ENCODE measurements at places on chromosomes 6 and 20. TPM values are rescaled to one million over a fixed set of nuclear protein-coding genes. Genes with fewer than 3 reads are reported as not detected.

The FIG4 gene
- 12.0 TPM for total RNA-seq

The SLC2A10 gene
- 3.8 TPM for total RNA-seq

The MYB gene
- 2.7 TPM for total RNA-seq

The BPIFB1 gene
- total RNA-seq: not detected

The C6orf15 gene
- total RNA-seq: not detected

The OLIG3 gene
- total RNA-seq: not detected

The IRF4 gene
- total RNA-seq: not detected

The LY6G6D gene
- not detected for total RNA-seq

The CYP39A1 gene
- total RNA-seq: 5.1 TPM

DNA sequence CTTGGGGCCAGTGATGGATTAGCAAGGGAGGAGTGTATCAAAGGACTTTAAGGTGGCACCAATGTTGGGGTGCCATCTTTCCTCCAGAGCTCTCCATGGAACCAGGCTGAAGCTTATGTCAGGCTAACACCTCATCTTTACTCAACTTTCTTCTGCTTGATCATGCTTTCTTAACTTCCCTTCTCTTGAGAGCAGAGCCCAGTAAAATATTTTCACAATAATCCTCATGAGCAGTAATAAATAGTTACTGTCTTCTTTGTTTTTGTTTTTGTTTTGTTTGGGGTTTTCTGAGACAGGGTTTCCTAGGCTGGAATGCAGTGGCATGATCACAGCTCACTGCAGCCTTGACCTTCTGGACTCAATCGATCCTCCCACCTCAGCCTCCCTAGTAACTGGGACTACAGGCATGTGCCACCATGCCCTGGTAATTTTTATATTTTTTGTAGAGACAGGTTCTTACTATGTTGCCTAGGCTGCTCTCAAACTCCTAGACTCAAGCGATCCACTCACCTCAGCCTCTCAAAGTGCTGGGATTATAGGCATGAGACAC lies 127.9 kb upstream of the TOP1 start:
- DNase-seq: no peak

GRCh38 chr6:41642960-41643898 lies 5.0 kb downstream of the MDFI start:
- DNase-seq: no peak

GRCh38 chr6:45445364-45445748 lies 67.6 kb upstream of the SUPT3H start:
- peak; percentile 23 for DNase-seq

- DNase-seq: no peak
Measured at GRCh38 chr6:157569543-157569942, 188.6 kb downstream of the ZDHHC14 start.

- DNase-seq: no peak
Measured at GRCh38 chr6:46967826-46968349, 46.1 kb upstream of the ADGRF5 start.

DNA sequence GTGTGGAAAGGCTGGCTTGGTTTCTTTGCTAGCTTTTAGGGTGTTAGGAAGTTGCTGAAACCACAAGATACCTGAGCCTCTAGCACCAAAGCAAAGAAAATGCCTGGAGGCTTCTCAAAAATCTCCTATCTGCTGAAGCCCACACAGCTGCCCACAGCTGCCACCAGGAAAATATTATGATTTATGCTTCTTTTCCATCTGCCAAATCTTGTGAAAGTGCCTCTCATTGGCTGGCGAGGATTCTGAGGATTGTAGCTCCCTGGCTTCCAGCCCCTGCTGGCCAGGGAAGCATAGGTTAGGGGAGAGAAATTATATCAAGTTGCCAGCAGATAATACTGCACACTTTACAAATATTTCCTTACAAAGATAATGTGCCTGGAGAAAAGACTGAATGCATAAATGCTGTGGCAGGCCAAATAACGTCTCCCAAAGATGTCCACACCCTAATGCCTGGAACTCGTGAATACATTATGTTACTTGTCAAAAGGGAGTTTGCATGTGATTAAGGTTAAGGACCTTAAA lies 98.4 kb downstream of the MRPL14 start:
- no peak for DNase-seq

DNA sequence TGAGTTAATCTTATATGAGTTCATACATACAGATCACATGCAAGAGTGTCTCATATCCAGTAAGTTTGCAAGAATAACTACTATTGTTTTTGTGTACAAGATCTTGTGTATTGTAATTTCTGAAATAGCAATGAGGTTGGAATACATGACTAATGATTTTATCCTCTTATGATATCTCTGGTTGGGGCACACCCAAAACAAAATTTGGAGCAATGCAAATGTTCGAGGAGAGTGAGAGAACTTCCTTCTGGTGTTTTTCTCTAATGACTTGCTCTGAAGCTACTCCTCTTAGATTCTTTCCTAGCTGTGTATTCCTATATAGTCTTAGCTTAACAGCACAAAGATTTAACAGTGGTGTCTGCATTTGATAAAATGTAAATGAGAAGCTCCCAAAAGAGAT lies 252.5 kb downstream of the LAMA2 start:
- DNase-seq: no peak

GRCh38 chr6:39102071-39102820 lies 12.7 kb downstream of the SAYSD1 start:
- peak; percentile 71 for DNase-seq

- DNase-seq: no peak
Measured at GRCh38 chr20:63701329-63702035, 5.0 kb downstream of the TNFRSF6B start.

DNA sequence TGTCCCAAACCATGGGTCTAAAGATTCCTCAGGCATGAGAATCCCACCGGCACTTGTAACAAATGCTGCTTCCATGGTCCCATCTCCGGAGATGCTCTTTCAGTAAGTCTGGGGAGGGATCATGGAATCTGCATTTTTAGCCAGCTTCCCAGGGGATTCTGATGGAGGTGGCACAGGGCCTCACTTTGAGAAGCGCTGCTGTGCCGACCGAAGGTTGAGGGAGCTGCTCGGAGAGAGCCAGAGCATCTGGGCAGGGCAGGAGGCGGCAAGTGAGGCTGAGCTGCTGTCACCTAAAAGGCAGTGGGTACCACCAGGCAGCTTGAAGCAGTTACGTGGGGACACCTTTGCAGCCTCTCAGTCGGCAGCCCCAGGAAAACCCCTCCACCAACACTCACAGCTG lies 100.2 kb upstream of the CDYL start:
- no peak for DNase-seq

- DNase-seq: no peak
Measured at GRCh38 chr20:50252701-50253100, 62.1 kb downstream of the CEBPB start.

DNA sequence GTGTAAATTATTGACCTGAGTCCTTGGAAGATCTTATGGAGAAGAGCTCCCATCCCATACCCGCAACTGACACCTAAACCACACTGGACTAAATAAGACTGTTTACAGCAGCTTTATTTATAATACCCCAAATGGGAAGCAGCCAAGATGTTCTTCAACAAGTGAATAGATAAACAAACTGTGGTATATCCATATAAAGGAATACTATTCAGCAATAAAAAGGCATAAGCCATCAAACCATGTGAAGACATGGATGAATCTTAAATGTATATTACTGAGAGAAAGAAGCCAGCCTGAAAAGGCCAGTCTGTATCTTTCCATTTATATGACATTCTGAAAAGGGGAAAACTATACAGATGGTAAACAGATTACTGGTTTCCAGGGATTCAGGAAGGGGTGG lies 212.7 kb downstream of the TPBG start:
- DNase-seq: no peak

- DNase-seq: no peak
Measured at GRCh38 chr20:4009309-4009708, 6.0 kb downstream of the RNF24 start.

GRCh38 chr6:88914180-88914579 lies 49.2 kb downstream of the RNGTT start:
- DNase-seq: no peak

- peak; percentile 72 for DNase-seq
Measured at GRCh38 chr6:128882991-128883611, at the start of gene LAMA2. LAMA2 (plus strand) TSS chr6:128883138; CDS start chr6:128883246, 108 bp downstream.

DNA sequence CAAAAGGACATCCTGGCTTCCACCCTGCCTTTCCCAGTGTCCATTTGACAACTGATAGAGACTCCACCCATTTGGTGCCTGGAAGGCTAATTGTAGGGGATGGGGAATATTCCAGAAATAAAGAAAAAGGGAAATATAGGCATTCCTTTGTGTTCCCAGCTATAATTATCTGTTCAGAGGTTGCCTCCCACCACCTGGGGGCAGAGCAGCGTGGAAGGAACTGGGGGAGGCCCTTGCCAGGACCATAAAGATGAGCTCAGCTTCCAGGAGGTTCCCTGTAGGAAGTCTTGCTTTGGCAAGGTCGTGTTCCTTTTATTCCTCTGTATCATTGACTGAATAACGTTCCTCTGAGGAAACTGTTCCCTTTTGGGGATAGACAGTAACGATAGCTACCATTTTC lies 214.7 kb downstream of the TFAP2C start:
- peak; percentile 36 for DNase-seq

GRCh38 chr20:23343590-23343989 lies 7.0 kb upstream of the NXT1 start:
- DNase-seq: no peak

GRCh38 chr6:141467881-141468280 lies 664.8 kb upstream of the GJE1 start:
- peak; percentile 35 for DNase-seq

DNA sequence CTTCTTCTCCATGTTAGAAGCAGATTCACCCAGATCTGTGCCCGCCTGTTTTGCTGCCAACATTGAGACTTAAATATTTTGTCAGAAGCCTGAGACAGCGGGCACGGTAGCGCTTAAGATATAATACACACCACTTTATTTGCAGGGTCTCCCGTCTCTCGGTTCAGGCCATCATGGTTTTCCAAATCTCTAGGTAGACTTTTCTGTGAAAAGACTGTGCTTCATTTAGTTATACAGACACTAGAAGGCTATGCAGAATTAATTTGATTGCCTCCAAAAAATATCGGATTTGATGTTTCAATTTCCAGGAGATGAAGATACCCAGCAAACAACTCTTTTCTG lies 598 bp downstream of the TBP start:
- DNase-seq: no peak

DNA sequence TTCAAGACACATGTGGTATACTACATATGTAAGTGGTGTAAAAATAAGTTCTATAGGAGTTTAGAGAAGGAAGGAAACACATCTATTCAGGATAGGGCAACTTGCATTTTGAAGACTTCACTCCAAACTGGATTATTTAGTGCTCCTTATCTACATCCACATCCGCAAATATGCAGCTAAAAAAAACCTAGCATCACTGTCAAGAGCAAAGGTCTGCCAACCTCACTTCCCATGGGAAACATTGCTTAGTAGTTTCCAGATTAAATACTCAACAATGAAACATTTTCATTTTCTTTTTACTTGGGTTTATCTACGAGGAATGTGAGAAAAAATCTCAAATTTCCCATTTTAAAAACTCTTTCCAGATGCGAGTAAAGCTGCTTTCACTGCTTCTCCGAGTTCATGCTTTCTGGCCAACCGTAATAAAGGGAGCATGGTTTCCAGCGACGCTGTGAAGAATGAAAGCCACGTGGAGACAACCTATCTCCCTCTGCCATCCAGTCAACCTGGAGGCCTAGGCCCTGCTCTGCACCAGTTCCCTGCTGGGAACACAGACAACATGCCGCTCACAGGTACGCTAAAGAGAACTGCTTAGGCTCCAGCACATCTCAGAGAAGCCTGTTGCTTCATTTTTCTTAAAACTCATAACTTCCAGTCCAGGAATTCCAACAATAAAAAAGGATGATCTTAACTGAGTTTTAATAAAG lies 48.2 kb downstream of the RFX6 start:
- no peak for DNase-seq

DNA sequence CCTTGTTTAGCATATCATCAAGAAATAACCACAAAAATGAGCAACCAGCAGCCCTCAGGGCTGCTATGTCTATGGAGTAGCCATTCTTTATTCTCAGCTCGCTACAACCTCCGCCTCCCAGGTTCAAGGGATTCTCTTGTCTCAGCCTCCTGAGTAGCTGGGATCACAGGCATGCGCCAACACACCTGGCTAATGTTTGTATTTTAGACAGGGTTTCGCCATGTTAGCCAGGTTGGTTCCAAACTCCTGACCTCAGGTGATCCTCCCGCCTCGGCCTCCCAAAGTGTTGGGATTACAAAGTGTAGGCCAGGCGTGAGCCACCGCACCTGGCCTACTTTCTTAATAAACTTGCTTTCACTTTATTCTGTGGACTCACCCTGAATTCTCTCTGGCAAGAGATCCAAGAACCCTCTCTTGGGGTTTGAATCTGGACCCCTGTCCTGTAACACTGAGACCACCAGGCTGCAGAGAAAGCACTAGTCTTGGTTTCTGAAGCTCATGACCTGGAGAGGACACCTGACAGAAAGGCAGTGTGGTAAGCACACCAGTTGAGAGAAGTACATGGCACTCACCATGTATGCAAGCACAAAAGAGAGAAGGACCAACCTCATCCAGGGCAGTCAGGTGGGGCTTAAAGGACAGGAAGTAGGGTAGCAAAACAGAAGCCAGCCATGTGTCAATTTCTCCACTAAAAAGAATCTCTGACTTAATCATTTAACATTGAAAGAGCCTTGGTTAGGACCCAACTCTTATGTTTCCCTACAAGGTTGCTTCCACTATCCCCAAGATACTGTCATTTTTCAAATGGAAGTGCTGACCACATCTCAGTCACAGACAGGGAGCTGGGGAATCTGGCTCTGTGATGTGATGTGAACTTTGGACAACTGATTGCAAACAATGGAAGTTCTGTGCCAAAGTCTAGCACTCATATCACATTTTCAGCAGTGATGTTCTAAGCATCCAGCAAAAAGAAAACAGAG lies 97.4 kb upstream of the DST start:
- no peak for DNase-seq

DNA sequence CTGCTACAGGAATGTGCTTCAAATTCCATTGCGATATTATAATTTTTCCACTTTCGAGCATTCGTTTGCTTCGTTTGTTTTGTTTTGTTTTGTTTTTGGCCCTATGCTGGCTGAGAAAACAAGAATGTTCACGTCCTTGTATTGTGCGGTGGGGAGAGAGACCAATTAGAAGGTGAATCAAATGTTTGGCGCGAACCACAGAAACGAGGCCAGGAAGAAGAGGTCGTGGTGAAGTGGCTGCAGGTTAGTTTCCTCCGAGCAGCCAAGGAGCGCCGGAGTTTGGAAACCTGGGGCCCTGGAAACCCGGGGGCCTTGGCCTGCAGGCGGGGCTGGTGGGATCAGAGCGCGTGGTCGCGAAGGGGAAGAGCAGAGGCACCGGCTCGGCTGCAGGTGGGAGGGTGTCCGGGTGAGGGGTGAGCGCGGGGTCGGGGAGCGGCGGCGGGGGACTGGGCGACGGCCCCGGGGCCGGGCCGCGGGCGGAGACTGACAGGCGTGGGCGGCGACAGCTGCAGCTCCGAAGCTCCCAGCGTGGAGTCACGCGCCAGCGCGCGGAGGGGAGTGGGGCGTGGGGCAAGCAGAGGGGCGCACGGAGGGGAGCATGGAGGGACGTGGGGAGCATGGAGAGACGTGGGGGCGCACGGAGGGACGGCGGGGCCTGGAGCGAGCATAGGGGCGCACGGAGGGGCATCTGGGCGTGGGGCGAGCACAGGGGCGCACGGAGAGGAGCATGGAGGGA lies 141.5 kb upstream of the PDE10A start:
- peak; percentile 11 for DNase-seq
